Stimulated activated naive CD4-positive, alpha-beta T cell (primary cell): ENCODE measurements at places on chromosomes 7 and 10.

DNA sequence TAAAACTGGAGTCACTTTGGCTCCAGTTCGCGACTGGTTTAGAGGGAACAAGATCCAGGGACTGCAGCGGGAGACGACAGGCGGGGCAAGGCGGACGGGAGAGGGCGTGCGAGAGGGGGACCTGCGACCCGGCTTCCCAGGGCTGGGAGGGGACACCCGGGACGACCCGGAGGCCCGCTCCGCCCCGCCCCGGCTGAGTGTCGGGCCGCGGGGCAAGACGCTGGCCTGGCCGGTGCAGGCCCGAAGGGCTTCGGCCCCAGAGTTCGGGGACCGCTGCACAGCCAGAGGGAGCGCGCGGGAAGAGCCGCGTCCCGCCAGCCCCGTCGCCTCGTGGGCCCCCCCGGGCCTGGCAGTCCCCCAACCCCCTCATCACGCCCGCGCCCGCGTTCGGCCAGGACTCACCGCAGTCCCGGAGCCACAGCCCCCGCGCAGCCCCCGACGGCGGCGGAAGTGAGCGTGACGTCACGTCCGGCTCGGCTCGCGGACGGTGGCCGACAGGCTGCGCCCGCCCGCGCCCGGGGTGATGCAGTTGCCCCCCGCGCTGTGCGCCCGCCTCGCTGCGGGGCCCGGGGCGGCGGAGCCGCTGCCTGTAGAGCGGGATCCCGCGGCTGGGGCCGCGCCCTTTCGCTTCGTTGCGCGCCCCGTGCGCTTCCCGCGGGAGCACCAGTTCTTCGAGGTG, at the start of the genes TUBGCP2 and ZNF511:
TSS of gene TUBGCP2 (minus strand) at position 452 of the 679 bp plus-strand sequence. CDS start 5,931 bp downstream, outside the sequence.
TSS of gene ZNF511 (plus strand) at position 494 of the 679 bp plus-strand sequence. CDS start at position 524, 30 bp downstream.
- peak; percentile 99 for DNase-seq

DNA sequence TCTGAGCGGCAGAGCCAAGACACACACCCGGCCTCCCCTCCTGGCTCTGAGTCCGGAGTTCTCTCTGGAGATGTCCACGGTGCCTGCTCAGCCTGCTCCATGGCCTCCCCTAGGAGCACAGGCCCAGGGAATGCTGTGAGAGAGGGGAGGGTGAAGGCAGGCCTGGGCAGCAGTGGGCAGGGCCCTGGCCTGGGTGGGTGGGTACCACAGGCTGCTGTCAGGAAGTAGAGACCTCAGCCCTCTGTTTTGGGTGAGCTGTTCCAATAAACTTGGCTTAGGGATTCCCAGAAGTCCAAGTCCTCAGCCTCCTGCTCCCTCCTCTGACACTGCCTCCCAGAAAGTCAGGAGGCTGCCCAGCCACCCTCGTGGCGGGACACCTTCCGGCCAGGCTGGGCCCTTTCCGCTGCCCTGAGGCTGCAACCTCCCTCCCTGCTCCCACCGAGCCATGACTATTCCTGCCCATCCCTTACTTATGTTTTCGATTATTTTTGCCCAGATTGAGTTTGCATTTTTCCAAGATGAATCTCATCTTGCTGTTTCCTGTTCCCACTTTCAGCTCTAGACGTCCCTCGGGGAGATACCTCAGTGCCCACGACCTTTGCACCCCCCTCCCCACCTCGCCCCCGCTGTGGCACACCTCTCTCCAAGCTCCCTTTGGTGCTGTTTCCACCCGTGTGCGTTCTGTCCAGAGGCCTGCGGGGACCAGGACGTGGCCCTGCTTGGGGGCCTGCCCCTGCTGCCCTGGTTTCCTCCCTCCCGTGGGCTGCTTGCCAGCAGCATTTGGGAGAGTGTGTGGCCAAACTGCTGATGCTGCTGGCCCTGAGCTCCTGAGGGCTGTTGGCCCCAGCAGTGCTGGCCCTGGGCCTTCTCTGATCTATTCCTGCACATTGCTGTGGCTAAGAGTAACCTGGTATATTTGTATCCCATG, 5.8 kb upstream of the POLM start:
- no peak for DNase-seq

DNA sequence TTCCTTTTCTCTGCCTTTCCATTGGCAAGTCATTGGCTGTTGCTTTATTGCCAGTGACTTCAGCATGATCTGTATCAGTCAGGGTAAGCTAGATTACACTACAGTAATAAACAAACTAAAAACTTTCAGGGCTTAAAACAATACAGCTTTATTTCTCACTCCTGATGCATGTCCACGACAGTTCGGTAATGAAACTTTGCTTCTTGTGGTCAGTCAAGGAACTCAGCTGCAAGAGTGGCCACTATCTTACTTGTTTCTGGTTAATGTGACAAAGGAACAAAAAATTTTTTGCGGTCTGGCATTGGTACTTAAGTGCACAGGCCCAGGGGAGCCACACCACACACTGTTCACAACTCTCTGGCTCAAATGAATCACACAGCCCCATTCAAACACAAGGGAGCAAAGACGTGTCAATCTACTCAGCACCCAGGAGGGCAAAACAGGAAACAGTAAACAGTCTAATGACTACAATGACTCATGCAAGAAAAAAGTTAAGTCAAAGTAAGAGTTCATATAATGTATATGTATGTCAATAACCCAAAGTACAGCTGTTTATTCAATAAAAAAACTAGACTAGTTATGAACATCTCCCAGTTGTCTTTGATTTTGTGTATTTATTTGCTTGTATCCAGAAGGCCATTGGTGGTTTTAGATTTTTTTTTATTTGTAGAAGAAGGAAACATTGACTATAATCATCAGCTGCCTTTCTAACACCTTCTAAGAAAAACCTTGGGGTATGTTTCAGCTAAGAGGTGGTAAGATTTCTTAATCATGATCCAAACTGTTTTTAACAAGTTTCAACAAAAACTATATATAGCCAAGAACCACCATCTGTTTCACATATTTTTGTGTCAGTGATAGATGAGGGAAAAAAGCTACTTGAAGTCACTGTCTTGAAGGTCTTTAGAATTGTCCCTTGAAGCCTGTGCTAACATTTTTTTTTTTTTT, 134.4 kb upstream of the FAM3C start:
- no peak for DNase-seq

GRCh38 chr7:30816645-30817370, 45.6 kb downstream of the MINDY4 start:
- DNase-seq = no peak

GRCh38 chr7:69360913-69361312, 237.4 kb upstream of the AUTS2 start:
- no peak for DNase-seq

- DNase-seq = no peak
Observed at GRCh38 chr7:122544463-122544862, 154.5 kb downstream of the RNF133 start.

GRCh38 chr10:12583891-12584595, 234.7 kb downstream of the CAMK1D start:
- DNase-seq = no peak

DNA sequence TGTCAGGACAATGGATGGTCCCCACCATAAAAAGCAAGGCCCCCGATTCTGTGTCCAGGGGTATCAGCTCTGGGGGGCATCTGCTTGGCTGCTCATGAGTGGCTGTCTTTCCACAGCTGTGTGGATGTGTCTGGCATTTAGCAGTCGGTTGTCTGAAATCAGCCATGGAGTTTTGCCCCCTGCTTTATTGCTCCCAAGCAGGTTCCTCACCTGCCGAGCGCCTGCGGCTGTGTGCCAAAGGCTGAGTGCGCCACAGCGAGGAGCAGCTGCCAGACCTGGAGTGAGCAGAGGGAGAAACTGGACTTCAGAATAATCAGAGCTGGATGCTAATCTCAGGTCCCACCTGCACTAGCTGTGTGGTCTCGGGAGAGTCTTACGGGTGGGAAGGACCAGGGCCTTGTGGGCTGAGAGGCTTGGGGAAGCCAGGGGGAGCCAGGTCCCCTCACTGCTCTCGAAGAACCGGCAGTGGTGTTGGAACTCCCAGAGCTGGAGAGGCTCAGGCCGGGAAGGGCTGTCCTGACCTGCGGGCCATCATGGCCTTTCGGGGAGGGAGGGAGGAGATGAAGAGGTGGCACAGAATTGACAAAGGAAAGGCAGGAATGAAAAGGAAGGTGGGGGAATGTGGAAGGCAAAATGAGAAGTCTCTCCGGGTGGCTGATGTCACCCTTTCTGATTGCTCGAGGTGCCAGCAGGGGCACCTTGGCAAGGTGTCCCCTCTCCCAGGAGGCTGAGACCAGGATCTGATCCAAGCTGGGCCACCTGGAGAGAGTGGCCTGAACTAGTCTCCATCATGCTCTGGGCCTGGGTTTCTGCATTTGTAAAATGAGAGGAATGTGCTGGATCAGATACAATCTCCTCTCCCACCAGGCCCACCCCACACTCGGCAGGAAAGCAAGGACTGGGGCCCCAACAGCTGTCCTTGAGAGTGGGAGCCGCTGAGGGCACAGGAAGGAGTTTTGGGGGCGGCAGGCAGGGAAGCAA, 30.2 kb upstream of the LEP start:
- no peak for DNase-seq

DNA sequence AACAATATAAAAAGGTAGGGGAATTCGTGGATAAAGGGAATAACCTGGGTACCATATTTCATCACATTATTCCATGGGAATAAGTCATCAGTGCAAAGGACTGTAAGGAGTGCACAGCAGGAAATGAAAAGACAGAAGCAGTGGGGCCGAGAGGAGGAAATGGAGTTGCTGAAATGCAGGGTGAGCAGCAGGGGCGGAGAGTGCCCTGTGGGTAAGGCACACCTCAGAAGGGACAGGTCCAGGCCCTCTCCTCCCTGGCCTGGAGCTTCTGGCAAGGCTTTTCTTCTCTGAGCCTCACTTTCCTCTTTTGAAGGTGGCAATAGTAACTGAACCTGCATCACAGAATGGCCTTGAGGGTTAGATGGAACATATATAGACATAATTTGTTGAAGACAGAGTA, 26.2 kb downstream of the IKZF1 start:
- no peak for DNase-seq

GRCh38 chr10:103127241-103127640, 65.8 kb downstream of the NT5C2 start:
- DNase-seq = no peak

DNA sequence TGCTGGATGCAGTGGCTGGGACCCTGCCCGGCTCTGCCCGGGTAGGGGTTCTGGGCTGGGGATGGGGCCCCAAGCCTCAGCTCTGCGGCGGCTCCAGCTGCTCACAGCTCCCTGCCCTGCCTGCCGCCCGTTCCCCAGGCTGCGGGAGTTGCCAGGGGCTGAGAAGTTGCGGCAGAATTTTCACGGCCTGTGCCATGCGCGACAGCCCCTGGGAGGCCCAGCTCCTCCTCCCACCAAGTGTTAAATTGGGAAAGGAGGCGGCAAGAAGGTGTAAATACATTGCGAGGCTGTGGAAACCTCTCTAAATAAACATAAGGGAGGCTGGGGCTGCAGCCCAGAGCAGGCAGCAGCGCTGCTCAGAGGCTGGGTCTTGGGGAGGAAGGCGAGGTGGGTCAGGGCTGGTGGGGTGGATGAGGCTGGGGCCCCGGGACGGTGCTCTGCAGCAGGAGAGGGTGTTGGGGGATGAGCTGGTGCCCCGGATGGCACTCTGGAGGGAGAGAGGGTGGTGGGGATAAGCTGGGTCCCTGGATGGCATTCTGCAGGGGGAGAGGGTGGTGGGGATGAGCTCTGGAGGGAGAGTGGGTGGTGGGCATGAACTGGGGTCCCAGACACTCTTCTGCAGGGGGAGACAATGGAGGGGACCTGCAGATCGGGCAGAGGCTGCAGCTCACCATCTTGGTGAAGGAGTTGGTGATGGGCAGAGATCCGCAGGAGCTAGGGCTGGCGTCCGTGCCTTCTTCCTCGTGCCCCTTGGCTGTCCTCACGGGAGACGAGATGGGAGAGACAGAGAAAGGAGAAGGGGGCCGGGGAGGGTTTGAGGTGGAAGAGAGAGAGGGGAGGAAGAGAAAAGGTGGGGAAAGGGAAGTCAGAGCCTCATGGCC, 85.5 kb upstream of the GNA12 start:
- no peak for DNase-seq

DNA sequence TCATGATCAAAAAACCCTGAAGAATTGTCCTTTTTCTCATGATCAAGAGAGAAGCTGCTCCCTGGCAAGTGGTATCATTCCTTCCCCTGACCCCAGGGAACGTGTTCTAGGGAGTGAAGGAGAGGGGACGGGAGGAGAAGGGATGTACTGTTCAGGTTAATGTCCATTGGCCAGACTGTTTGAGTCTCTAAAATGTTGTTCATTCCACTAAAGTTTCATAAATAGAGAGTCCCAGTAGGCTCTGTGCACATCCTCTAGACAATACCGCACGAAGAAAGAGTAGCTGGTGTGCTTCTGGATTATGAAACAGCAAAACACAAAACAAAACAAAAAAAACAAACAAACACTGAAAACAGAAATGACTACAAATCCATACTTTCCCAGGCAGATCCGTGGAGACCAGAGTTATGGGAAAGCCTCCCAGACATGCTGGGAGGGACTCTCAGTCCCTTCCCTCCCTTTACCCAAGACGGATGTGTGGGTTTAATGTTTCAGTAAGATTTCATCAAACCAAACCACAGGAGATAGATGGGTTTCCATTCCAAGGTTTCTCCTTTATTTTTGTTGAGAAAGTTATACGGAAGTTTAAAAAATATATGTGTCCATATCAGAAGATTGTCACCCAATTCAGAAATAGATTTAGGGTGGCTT, 66.5 kb upstream of the TNS3 start:
- DNase-seq = no peak

- no peak for DNase-seq
Observed at GRCh38 chr10:50554376-50554994, 69.3 kb downstream of the SGMS1 start.

DNA sequence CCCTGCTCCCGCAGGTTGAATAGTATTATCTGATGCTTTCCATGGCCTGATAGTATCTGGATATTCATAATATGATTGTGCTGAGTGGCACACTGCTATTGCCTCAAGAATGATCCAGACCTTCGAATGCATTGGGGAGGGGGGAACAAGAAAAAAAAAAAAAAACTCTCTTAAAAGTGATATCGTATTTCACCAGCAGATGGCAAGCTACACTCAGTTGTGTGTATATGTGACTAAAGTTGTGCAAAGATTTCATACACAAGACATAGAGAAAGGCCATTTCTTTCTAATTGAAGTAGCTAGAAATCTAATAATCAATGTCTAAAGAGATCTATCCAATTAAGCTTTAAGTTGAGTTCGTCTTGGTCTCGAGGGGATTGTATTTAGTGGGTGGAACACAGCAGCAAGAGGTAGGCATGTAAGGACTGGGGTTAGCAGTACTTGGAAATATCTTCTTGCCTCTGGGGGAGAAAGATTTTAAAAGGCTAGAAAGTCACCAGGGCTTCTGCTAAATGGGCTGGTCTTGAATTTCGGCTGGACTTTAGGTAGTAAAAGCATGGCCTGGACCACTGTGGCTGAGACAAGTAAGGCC, 15.3 kb downstream of the SFRP4 start:
- DNase-seq = no peak

GRCh38 chr7:155457544-155458110, 302 bp upstream of the EN2 start:
- DNase-seq = no peak
